ENCODE measurements at places on chromosomes 7 and 10. TPM values are rescaled to one million over a fixed set of nuclear protein-coding genes. Genes with fewer than 3 reads are reported as not detected.

The SP4 gene
- 5.7 TPM for total RNA-seq

The TFR2 gene
- total RNA-seq = not detected

The TWIST1 gene
- 19.1 TPM for total RNA-seq

The HOXA7 gene
- total RNA-seq = not detected

The FRMD4A gene
- total RNA-seq = 60.8 TPM

The ANKRD1 gene
- total RNA-seq = 75.3 TPM

The LIPM gene
- not detected for total RNA-seq

The PTPRN2 gene
- not detected for total RNA-seq

GRCh38 chr7:99920149-99920548, 819 bp upstream of the TRIM4 start:
- peak; percentile 15 for DNase-seq

GRCh38 chr10:87915989-87916388, 52.6 kb downstream of the PTEN start:
- DNase-seq = peak; percentile 6

DNA sequence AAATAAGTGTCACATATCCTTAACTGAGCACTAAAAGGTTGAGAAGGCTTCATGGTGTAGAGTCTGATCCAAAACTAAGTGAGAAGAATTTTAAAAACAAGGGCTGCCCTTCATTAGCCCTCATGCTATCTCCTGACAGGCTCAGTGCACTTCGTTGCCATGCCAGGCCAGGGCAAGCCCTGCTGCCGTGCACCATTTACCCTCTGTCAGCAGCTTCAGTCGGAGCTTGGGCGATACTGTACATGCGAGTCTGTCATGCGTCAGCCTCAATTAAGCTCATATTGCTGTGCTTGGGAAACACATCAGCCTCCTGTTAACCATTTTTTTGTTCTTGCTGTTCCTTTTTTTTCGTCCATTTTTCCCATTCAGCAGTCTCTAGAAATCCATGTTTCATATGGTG, 166.6 kb downstream of the VTI1A start:
- no peak for DNase-seq

DNA sequence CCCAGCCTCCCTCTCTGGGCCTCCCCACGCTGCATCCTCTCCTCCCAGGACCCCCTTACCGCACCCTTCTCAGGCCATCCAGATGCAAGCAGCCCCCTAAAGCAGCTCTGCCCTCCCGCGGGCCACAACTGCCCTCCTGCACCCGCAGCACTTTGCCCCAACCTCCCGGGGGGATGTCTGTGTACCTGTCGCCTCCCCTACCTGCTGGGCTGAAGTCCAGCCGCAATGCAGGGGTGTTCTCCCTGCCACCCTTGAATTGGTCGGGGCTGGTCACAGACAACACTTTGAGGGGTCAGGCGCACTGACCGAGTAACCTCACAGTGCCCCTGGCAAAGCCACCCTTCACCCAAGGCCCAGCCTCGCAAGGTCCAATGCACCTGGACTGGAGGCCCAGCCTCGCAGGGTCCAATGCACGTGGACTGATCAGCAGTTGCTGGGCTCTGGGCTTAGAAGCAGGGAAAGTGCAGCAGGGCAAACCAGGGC, 8.3 kb upstream of the CALML5 start:
- DNase-seq = no peak

- no peak for DNase-seq
Measured at GRCh38 chr10:132713421-132714095, 72.4 kb downstream of the NKX6-2 start.

DNA sequence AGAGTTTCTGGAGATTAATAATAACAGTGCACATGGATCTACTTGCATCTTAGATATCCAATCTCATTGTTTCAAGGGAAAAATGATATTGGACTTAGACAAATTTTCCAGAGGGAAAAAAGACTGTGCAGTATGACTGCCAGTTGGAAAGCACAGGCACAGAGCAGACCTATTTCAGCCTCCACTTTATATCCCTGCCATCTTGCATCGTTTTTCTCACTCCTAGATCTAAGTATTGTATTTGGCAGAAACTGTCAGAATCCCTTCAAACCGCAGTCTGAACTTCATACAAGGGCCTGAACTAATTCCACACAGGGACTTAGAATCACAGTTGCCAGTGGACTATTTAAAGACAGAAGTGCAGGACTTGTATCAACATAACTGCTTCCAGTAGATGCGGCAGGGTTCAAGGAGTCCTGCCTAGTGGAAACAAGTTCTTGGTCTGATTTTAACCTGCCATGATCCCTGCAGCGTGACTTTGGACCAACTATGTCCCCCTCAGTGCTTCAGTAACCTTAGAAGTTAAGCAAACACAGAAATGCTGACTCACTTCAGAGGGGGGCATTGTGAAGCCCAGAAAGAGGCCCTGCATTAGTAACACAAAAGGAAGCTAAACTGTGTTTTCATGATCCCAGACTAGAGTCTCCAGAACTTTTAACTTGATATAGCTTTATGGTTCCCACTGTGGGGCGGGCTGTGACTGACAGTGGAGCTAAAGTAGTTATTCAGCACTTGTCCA, 95.7 kb upstream of the PALS2 start:
- peak; percentile 88 for DNase-seq

DNA sequence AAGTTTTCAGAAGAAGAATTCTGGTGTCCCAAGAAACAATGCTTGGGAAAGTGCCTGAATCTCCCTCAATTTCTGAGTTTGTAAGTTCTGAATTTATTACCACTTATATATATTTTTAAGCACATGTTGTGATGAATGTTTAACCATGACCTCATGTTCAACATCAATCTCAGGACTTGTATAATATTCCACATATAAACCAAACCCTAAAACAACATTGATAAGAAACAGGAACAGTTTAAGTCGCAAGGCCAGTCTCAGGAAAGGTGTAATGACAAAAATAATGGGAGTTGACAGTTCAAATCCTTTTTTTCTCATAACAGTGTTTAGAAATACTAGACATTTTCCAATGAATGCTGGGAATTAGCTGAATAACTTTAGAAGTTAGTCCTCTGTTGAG, 22.8 kb downstream of the NRP1 start:
- no peak for DNase-seq

GRCh38 chr7:158541346-158542010, 46.1 kb downstream of the PTPRN2 start:
- no peak for DNase-seq

DNA sequence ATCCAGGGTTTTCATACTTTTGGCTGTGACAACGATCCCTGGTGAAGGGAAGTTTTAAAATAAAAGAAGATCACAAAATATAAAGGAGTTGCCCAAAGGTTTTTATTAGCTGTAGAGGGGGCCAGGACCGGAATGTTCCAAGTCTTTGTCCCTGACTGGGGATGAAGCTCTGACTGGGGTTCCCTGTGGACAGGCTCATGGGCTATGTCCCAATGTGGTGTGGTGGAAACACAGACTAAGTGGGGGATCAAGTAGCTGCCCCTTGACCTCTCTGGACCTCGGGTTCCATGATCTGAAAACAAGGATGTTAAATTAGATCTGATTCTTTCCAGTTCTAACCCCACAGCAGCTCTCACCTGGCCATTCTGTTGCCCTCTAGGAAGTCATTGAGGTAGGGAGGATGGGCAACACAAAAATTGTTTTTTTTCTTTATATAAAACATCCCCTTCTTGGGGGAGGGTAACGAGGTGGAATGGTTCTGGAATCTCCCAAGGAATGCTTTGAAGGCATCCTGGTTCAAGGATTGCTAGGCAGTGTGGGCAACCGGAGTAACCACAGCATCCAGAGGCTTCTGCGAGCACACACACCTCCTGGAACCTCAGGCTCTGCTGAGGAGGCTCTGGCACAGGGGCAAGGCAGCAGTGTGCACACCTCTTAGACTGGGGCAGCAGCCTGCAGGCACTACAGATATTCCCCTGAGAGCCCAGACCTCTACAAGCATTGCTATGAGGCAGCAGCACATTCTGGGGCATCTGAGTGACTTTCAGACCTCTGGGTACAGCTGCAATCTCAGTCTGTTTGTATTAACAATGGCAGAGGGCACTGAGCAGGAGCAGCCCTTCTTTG, 21.4 kb upstream of the CRYGN start:
- DNase-seq = no peak

DNA sequence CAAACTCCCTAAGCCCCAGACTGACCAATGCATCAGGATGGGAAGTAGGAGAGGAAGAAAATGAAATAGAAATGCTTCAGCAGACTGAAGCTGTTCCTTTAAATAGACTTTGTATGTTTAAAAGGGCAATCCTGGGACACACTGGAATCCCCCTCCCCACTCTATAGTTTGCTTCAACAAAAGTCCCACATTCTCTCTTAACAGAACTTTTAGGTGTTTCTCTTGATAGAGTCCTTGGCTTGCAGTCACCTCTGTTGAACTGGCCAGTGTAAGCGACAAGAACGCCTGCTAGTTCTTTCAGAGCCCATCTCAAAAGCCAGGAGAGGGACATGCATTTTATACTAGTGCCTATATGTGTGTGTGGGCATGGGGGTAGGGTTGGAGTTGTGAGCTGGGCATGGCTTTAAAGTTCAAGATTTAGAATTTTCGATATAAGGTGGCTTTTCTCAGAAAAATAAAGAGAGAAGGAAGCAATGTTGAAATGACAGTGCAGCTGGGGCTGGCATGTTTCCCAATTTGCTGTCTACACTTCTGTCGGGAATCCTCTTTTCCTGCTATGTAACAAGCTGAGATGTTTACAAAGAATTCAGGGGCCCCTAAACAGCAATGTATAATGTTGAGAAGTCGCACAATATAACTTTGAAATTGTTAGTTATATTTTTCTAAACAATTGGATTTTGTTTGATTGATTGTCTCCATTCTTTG, 2.1 kb downstream of the TBX20 start:
- DNase-seq = no peak

GRCh38 chr7:124072603-124073309, 39.9 kb upstream of the TMEM229A start:
- DNase-seq = peak; percentile 78

DNA sequence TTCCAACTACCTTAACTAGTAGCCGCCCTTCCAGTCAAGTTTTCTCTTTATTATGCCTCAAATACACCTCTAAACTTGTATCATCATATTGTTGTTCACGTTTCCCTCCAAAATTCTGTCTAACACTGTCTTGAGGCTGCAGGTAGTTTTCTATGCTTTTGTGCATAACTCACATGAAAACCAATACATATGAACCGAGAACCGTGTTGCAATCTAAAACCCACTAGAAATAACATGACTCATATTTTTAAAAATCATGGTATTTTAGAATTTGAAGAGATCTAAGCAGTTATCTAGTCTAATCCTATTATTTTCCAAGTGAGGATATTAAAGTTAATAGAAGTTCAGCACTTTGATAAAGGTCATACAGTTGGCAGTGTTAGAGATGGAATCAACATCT, 18.2 kb downstream of the LIPF start:
- no peak for DNase-seq

GRCh38 chr10:73979141-73979808, 18.6 kb upstream of the VCL start:
- DNase-seq = no peak

- DNase-seq = no peak
Measured at GRCh38 chr7:127091620-127092019, 161.1 kb downstream of the GRM8 start.

DNA sequence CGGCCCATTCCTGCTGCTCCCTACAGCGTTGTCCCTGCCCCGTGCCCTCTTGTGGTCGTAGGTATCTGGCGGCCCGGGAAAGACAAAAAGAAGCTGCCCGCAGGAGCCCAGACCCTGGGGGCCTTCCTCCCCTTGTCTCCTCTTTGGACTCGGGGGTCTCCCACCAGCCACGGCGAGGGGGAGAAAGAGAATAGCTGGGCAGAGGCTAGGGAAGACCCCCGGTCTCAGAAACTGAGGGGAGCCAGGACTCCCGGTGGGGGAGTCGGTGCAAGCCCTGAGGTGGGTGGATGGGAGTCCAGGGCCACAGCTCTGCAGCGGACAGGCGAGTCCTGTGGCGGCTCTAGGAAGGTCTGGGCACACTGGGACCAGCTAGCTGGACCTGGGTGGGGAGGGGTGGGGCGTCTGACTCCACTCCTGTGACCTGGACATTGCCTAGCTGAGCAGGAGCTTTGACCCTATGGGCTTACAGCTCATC, 1.3 kb upstream of the SH2D4B start:
- no peak for DNase-seq

DNA sequence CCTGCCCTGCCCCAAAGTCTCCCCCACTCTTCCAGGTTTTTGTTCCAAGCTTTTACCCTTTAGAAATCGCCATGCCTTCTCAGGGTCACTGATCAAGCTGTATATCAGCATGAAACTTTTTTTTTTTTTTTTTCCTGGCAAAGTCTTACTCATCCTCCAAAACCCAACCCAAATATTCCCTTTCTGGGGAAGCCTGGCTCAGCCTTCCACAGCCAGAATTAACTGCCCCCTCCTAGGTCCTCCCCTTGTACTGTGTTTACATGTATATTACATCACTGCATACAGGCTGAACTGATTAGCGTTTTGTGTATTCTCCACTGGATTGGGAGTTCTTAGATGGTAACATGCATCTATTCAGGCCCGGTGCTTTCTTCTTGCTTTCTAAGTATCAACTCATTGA, 4.6 kb upstream of the NOBOX start:
- DNase-seq = no peak

DNA sequence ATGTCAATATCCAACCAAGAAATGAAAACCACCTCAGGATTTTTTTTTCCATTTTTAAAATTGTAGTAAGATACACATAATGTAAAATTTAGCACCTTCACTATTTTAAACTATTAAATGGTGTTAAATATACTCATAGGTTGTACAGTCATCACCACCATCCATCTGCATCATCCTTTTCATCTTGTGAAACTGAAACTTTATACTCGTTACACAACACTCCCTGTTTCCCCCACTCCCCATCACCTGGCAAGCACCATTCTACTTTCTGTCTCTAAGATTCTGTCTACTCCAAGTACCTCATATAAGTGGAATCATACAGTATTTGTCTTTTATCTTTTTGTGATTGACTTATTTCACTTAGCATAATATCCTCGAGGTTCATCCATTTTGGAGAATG, 335.2 kb upstream of the NPSR1 start:
- DNase-seq = peak; percentile 7

DNA sequence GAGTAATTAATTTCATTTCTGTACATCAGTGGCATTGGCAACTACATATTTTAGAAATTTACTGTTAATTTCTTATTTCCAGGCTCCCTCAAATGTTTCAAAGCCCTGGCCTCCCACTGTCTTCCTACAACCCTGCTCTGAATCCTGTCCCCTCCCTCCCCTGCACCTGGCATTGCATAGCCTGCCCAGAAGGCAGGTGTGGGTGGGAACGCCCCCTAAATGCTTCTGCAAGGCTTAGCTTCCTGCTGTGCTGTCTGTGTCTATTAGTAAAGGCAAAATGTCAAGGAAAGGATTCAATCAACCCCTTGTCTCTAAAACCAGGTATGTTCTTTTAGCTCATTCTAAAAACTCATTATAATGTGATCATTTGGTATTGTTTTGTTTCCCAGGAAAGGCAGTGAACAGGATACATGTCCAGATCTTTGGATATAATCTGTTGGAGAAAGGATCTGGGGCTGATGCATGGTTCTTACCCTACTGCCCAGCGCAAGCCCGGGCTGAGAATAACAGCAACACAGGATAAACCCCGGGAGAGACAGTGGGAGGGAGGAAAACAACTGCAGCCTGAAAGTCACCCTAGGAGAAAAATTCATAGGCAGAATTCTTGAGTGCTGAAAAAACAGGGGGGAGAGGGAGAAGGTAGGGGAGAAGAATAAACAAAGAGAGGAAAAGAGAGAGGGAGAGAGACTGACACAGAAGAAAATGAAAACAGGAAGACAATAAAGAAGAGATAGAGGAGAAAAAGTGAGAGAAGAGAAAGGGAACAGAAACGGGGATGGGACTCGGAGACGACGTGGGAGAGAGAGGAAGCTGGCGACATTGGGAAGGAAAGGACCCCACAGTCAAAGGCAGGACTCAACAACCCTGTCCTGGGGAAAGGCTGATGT, 589 bp downstream of the ZNF488 start:
- no peak for DNase-seq

- peak; percentile 41 for DNase-seq
Measured at GRCh38 chr7:33764752-33765451, 140.4 kb upstream of the BMPER start.
